ENCODE measurements at places on chromosomes 12 and 14.

DNA sequence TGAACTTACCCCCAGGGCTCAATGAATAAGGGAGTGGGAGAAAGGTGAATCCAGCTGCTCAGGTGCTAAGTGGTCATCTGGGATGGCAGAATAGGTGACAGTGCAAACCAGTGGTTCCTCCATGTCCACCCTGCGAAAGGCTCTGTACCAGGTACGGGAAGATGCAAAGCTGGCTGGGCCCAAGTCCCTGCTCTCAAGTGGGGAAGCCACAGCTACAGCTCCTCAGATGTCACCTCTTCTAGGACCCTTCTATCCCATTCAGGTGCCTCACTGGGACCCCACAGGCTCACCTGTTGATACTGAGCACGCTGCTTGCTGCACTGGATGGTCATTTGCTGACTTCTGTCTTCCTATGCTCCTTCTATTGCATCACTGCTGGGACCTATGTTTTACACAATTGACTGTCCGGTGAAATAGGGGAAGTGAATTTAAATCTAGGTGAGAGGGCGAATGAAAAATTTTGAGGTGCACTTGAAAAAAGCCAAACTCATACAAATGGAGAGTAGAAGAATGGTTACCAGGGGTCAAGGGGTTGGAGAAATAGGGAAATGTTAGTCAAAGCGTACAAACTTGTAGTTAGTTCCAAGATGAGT lies 20.3 kb upstream of the PPP4R4 start:
- no peak for DNase-seq

DNA sequence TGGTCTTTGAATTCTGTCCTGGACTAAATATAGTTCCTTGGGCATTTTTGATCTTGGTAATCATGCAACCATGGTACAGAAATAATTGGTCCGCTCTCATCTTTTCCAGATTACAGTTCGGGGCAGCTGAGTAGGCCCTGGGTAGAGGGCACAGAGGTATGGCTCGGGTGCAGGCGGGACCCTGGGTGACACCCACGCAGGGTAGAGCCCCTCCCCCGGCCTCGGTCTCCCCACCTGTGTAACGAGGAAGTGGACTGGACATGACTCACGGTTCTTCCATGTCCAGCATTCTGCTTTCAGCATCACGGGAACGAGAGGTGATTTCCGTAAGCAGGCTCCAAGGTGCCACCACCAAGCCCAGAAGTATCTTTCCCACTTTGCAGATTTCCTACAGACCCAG lies 91.0 kb upstream of the DIO3 start:
- DNase-seq: no peak

DNA sequence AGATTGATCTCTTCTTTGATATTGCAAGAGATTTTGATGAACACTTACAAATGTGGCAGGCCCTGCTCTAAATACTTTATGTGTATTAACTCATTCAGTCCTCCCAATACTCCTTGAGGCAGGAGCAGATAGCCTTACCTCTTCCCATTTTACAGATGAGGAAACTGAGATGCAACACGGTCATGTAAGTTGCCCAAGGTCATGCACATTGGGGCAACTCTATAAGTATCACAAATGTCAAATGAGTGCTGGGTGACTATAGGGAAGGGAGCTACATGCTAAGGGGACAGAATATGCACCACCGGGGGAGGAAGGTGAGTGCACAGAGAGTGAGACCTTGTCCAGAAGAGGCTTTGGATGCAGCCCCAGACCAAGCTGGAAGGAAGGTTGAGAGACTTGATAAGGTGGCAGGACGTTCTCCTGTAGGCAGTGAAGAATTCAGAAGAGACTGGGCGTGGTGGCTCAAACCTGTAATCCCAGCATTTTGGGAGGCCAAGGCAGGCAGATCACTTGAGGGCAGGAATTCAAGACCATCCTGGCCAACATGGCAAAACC lies 132.3 kb upstream of the PWP1 start:
- DNase-seq: no peak

GRCh38 chr12:96892104-96892503 lies 15.0 kb upstream of the NEDD1 start:
- no peak for DNase-seq

GRCh38 chr12:77210724-77211123 lies 145.4 kb upstream of the E2F7 start:
- no peak for DNase-seq

- no peak for DNase-seq
Observed at GRCh38 chr12:59843260-59843843, 247.5 kb downstream of the SLC16A7 start.

DNA sequence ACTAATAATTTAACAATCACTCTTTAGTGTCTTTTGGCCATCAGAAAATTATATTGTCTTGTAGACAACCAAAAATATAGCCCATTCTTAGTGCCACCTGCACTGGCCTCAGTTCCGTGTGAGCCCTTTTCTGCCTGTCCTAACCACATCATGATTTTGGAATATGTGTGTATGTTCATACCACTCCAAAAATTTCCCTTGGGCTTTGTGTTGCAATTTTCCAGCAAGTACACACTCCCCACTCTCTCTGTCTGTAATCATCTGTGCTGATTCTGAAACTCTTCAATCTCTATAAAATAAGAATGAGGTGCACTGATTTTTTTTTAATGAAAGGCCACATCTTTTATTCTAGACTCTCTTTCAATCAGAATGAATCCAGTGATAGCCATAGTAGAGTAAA lies 196.0 kb downstream of the PIK3C2G start:
- DNase-seq: no peak

- DNase-seq: no peak
Observed at GRCh38 chr14:22417914-22418313, 171.1 kb downstream of the DAD1 start.

GRCh38 chr12:67151886-67152285 lies 117.3 kb upstream of the CAND1 start:
- DNase-seq: no peak

GRCh38 chr12:63845726-63846125 lies 1.2 kb downstream of the SRGAP1 start:
- no peak for DNase-seq

- no peak for DNase-seq
Observed at GRCh38 chr12:104165801-104166200, 27.8 kb upstream of the NFYB start.

- no peak for DNase-seq
Observed at GRCh38 chr12:97800561-97800960, 338.0 kb downstream of the RMST start.

DNA sequence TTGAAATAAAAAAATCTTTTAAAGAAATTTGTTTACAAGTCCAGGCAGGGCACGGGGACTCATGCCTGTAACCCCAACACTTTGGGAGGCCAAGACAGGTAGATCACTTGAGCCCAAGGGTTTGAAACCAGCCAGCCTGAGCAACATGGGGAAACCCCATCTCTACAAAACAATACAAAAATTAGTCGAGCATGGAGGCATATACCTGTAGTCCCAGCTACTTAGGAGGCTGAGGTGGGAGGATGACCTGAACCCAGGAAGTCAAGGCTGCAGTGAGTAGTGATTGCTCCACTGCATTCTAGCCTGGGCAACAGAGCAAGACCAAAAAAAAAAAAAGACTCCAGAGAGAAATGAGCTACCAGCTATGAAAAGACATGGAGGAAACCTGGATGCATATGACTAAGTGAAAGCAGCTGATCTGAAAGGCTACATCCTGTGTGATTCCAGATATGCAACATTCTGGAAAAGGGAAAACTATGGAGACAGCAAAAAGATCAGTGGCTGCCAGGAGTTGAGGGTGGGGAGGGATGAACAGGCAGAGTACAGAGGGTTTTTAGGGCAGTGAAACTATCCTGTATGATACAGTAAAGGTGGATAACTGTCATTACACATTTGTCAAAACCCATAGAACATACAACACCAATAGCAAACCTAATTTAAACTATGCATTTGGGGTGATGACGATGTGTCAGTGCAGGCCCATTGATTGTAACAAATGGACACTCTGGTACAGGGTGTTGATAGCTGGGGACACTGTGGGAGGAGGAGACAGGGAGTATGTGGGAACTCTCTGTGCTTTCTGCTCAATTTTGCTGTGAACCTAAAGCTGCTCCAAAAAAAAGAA lies 59.9 kb downstream of the PRKAB1 start:
- no peak for DNase-seq

DNA sequence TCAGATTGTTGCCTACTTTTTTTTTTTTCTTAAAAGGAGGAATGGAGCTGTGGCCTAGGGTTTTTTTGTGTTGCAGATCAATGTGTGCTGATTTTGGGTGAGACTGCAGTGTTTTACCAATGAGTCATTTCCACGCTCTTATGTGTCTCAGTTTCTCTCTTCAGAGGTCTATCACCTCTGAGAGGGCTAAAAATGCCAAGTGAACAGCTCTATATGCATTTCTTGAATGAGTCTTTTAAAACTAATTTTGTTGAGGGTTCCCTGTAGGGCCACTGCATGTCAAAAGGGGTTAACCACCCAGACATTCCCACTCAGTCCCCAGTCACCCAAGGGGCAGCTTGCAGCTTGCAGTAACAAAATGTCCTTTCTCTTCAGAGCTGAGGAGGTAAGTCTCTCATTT lies 24.3 kb upstream of the GLIPR1L2 start:
- DNase-seq: no peak

GRCh38 chr12:7642876-7643309 lies 22.8 kb downstream of the APOBEC1 start:
- no peak for DNase-seq

GRCh38 chr12:5973461-5974115 lies 28.5 kb upstream of the ANO2 start:
- no peak for DNase-seq

- no peak for DNase-seq
Observed at GRCh38 chr12:127675936-127676335, 591.0 kb upstream of the TMEM132C start.

GRCh38 chr12:120077260-120077659 lies 39.3 kb downstream of the RAB35 start:
- DNase-seq: no peak

DNA sequence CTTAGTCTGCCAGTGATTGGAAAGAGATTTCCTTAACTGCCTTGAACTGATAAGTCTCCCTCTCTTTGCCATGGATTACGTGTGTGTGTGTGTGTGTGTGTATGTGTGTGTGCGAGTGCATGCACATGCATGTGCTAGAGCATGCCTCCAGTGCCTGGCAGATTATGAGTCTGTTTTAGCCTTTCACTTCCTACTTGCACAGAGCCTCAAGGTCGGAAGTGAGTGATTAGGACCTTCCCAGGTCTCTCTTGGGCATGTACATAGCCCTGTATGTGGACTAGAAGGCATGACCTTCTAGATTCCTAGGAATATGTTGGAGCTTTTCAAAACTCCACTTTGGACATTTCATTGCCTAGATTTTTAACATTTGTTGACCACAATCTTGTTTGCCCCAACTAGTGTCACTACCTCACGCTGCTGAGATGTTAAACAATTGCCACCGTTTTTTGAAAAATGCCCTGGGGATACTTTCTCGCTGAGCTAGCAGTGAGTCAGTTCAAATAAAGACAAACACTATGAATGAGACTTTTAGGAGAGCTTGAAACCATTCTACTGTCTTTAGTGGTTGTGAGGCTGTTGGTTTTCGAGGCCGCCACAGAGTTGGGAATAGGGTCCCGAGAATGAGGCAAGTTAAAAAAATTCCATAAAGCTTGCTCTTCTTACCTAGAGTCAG lies 28.2 kb downstream of the KIAA0586 start:
- DNase-seq: no peak

GRCh38 chr12:124689631-124690030 lies 122.2 kb upstream of the NCOR2 start:
- no peak for DNase-seq

DNA sequence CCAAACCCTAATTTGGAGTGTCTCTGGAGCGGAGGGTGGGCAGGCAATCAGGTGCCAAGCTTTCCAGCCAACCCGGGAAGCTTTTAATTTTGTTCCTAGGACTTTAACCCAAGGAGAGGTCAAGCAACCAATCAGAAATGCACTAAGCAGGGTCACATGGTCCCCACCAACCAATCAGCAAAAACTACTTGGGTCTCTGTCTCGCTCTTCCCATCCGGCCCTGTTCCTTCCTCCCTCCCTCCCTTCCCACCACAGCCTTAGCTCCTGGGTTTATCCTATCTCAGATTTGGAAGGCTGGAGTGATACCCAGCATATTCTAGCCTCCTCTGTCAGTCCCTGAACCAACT lies 7.3 kb downstream of the HOXC5 start:
- no peak for DNase-seq

DNA sequence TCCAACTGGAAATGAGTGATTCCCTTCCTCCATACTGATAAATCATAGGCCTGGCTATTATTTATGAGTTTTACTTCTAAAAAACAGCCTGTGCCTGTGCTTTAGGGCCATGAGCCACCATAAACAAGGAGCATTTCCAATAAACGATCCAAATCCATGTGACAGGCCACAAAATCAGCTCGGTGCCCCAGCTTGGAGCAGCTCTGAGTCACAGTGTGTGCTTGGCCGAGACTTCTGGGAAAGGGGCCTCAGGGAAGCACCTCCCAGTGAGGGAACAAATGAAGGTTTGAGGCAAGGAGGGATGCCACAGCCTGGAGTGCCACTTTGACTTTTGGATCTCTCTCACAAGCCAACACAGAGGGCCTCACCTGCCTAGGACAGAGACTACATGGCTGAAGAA lies 190.4 kb downstream of the NTF3 start:
- no peak for DNase-seq

GRCh38 chr12:57434517-57435223 lies at the start of gene INHBC:
Gene INHBC (plus strand): TSS chr12:57434784. CDS start chr12:57434887, 103 bp downstream.
- no peak for DNase-seq

GRCh38 chr14:74905595-74906142 lies 17.4 kb downstream of the RPS6KL1 start:
- DNase-seq: peak; percentile 80

Data from D721Med (cell line).